Urothelium cell line (cell line): ENCODE measurements at places on chromosomes 13 and 19.
A peak's percentile ranks its signal among the peaks of the same experiment; 100 is the strongest.

DNA sequence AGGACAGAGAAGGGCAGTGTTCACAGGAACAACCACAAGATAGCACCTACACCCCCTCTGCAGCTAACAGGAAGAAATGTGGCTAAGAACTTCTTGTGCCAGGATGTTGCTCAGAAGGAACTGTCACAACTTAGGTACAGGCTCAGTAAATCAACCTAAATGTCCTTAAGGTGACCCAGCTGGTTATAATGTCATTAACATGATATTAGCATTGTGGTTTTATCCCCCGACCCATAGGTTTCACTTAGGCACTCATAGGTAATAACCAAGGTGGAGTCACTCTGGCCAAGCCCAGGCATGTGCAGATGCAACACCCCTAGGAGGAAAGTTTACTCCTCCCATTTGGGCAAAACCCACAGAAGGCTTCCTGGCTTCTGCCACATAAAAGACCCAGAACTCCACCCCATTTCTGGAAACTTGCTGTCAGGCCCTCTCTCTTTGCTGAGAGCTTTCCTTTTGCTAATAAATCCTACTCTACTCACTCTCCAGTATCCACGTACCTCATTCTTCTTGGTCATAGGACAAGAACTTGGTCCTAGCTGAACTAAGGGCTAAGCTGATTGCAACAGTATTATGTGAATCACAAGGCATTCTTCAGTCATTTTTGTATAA lies 951.3 kb downstream of the SLITRK5 start:
- DNase-seq = no peak

DNA sequence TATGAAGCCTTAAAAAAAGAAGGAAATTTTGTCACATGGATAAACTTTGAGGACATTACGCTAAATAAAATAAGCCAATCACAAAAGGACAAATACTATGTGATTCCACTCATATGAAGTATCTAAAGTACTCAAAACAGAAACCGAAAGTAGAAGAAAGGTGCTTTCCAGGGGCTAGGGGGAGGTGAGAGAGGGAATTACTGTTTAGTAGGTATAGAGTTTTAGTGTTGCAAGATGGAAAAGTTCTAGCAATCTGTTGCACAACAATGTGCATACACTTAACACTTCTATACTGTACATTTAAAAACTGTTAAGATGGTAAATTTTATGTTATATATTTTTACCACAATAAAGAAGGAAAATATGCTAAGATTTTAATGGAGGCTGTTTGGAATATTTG lies 83.0 kb downstream of the POLR1D start:
- no peak for DNase-seq

GRCh38 chr13:101556676-101557123 lies 104.2 kb downstream of the ITGBL1 start:
- no peak for DNase-seq

DNA sequence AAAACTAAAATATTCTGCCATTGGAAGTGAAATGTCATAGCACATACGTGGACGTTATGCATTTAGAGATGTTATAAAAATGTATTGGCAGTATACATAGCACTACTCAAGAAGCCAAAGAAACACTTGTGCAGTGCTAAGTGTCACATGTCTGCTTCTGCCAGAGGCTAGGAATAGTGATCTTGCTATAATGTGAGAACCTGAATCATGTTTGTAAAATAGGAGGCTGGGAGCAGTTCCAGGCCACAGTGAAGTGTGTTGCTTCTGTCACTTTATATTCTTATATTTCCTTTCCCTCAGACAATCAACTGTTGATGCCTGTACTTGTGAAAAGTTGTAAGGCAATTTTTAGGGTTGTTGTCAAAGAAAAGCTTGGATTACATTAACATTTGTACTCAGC lies 3.4 kb downstream of the TRAPPC2B start:
- DNase-seq = no peak

DNA sequence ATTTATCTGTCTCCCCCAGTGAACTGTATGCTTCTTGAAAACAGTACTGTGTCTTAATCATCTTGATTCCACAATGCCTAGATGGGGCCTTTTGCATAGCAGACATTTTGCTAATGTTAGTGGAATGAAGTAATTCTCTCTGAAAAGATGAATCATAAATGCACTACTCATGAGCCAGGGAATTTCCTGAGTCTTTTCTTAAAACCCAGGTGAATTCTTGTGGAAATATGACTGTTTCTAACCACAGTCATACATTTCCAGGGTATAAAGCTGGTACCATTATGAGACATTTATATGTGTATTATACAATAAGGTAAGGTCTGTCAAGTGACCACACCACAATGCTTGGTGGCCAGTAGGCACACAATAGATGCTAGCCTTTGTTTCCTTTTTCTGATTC lies 5.5 kb upstream of the KCTD4 start:
- peak; percentile 47 for DNase-seq

DNA sequence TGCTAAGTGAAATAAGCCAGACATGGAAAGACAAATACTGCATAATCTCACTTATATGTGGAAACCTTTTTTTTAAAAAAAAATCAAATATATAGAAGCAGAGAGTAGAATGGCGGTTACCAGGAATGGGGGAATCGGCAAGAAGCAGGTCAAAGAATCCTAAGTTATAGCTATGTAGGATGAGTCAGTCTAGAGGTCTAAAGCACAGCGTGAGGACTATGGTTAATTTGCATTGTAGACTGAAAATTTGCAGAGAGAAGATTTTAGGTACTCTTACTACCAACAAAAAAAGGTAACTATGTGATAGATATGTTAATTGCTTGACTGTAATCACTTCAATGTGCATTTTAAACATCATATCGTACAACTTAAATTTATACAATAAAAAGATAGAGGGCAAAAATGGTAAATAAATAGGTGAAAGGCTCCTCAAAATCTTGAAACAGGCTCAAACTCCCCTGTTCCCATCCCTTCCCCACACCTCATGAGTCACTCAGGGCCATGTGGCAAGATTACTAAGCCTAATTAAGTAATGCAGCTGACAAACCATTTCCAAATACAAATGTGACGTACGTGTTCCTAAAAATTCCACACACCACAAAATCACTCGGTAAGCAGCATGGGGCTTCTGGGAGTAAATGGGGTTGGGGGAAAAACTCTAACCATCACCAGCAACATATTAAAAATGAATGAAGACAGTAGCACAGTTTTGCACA lies 159.0 kb downstream of the USP12 start:
- DNase-seq = peak; percentile 20

DNA sequence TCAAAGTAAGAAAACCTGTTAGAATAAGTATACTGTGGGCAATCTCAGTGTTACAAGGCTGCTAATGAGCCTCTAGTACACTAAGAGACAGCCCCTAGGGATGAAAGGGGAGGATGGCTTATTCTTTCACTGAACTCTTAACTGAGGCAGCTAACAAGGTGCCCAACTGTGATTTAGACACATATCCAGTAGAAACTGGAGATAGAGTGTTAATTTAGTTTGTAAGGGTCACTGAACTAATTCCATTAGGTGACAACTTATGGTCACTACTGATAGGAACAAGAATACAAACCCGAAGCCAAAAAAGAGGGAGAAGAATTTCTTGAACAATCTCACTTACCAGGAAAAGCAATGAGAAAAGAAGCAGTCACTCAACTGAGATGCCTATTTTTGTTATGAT lies 1010.6 kb downstream of the PCDH9 start:
- no peak for DNase-seq

DNA sequence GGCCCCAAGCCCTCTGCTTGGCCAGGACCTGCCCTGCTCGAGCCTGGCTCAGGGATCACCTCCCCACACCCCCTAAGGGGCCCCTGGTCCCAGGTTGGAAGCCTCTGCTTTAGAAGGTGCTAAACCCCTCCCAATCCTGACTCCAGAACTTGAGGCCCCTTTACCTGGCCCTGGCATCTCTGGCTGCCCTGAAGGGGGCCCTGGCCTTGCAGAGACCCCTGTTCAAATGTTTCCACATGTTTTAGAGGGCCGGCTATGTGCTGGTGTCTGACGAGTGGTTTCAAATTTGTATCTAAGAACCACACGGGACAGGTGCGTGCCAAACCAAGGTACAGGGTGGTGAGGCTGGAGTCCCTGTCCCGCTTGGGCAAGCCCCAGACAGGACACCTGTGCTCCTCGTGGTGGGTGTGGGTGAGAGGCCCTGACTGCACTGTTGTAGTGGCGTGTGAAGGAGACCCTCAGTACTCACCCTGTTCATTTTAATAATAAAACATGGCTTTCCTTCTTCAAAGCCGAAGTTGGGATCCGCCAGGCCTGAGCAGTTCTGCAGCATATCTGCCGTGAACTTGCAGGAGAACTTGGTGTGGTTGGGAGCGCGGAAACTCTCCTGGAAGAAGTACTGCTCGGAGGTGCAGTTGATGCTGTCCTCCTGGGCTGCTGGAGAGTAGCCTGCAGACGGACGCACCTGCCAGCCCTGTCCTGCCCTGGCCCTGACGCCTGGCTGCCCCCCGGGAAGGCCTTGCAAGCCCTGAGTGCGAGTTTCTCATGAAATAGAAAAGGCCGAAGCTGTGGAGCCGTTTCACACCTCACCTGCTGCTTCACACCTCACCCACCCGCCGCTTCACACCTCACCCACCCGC lies 5.4 kb downstream of the ATP4B start:
- DNase-seq = no peak

DNA sequence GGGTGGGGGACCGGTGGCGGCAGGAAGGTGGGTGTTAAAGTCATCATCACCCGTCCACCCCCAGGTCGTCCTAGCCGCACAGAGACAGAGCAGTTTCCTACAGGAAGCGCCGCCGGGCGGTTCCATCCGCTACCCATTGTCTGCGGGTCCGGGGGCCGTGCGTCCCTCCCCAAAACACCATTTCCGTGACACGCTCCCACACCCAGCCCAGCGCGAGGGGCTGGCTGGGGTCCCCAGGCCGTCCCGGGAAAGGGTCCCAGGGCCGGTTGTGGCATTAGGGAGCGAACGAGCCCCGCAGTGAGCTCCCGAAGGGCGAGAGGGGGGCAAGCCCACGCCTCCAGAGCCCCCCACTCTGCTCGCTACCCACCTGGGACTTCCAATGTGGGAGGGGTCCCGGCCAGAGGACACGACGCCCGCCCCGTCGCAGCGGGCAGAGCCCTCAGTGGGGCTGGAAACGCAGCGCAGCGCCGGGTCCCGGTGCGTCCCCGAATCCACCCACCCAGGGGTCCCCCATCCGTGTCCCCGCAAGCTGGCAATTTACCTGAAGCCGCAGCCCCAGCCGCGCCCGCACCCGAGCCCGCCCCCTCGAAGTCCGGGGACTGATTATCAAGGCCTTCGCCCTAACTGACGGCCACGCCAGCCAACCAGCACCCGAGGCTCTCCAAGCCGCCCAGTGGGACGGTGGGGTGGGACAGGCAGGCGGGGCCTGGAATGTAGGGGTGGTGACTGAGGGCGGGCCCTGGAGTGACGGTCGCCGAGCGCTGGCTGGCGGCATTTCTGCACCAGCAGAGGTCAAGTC lies at the start of gene KANK3:
Gene KANK3 (minus strand): TSS at position 579 of the 799 bp plus-strand sequence. CDS start 5,434 bp downstream, outside the sequence.
- peak; percentile 96 for DNase-seq

- DNase-seq = no peak
Measured at GRCh38 chr13:80133631-80134261, 207.2 kb downstream of the SPRY2 start.

GRCh38 chr19:50460161-50460765 lies 16.0 kb upstream of the EMC10 start:
- DNase-seq = peak; percentile 60

DNA sequence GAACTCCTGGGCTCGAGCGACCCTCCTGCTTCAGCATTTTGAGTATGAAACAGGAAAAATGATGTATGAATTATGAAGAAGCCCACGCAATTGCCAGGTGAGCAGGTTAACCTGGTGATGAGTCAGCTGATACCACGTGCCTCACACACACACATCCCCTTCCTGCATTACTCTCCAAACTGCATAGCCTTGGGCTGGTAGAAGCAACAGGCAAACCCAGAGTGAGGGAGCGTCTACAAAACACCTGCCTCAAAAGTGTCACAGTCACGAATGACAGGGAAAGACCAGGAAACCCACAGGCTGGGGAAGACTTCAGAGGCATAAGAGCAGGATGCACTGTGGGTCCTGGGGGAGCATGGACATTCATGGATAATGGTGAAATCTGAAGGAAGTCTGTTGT lies 192.8 kb upstream of the IRS2 start:
- DNase-seq = no peak

GRCh38 chr13:46855166-46855565 lies 41.7 kb downstream of the HTR2A start:
- DNase-seq = no peak

- peak; percentile 12 for DNase-seq
Measured at GRCh38 chr13:95349267-95349666, 48.0 kb upstream of the ABCC4 start.

DNA sequence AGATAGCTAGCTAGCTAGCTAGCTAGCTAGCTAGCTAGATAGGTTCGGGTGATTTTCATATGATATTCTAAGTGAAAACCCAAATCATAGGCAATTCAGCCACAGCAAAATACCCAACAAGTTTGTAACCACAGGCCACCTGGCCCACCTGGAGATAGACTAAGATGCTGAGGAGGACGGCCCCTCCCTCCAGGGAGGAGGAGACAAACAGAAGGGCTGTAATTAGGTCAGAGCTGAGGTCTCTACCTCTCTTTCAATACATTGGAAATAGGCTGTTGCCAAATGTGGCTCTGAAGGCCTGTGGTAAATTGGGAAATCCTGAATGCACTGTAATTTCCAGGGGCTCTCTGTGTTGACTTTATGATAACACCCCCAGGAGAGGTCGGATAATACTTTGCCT lies 382.2 kb downstream of the FGF9 start:
- DNase-seq = no peak

- DNase-seq = no peak
Measured at GRCh38 chr19:23183251-23183650, 66.4 kb downstream of the ZNF730 start.

- no peak for DNase-seq
Measured at GRCh38 chr13:97295283-97296182, 73.4 kb downstream of the MBNL2 start.

- DNase-seq = no peak
Measured at GRCh38 chr19:49287141-49287770, 37.7 kb downstream of the SLC6A16 start.

- no peak for DNase-seq
Measured at GRCh38 chr13:108409730-108410129, 140.2 kb downstream of the TNFSF13B start.

GRCh38 chr13:67538906-67539305 lies 308.8 kb upstream of the PCDH9 start:
- DNase-seq = no peak

- peak; percentile 52 for DNase-seq
Measured at GRCh38 chr19:42191855-42192254, 25.6 kb downstream of the DEDD2 start.

GRCh38 chr13:32224916-32225315 lies 90.2 kb downstream of the ZAR1L start:
- no peak for DNase-seq

DNA sequence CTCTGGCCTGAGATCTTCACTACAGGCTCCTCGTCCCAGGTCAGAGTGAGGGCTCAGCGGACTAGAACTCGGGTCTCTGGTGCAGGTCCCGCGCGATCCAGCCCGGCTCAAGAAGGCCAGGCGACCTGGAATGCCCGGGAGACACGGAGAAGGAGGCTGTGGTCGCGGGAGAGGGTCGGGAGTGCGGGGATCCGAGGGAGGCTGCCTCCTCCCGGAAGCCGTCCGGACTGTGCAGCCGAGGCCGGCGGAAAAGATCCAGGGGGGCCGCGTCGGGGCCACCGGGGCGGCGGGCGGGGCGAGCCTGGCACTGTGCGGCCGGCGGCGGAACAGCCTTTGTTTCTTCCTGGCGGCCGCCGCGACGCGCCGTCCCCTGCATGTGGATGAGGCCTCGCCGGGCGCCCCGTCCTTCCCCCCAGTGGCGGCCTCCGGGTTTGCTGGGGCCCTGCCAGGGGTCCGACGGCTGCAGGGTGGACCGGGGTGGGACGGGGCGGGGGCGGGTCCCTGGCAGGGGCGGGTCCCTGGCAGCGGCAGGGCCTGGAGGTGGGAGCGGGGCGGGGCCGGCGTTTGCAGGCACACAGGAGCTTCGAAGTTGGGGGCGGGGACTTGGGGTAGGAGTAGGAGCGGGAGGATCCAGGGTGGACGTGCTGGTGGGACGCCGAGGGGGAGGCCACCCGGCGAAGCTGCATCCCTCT lies 1.0 kb upstream of the SLC7A10 start:
- DNase-seq = peak; percentile 94
